ENCODE measurements at places on chromosomes 16 and 17.

DNA sequence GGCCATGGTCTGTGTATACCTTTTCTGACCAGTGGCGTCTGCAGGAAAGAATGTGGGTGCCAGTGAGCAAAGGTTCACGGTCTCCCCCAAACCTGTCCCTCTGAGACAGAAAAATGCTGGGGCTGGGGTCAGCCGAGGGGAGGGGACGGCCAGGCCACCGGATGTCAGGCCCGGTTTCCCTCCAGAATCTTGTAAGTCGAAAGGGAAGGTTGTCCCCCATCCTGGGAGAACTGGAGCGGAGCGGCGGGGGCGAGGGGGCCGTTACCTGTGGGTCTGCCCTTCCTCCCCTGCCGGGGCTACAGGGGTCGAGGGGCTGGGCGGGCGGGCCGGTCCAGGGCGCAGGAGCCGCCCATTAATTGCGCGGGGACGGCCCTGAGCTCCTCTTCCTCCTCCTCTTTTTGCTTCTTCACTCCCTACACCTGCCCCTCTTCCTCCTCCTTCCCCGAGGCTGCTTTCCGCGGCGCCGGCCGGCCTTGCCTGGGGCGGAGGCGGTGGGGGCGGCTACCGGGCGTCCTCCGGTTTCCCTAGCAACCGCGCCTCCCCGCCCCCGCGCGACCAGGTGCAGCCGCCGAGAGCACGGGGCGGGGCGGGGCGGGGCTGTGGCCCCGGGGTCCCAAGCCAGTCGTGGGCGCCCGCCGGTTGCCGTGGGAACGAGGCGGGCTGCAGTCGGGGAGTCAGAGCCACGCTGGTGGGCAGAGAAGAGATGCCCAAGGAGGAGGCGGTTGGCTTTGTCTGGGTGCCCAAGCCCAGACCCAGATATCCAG is at the start of gene MARCHF10:
MARCHF10 (minus strand) TSS at position 503 of the 764 bp plus-strand sequence. CDS start 6,579 bp downstream, outside the sequence.
- peak; percentile 61 for DNase-seq

DNA sequence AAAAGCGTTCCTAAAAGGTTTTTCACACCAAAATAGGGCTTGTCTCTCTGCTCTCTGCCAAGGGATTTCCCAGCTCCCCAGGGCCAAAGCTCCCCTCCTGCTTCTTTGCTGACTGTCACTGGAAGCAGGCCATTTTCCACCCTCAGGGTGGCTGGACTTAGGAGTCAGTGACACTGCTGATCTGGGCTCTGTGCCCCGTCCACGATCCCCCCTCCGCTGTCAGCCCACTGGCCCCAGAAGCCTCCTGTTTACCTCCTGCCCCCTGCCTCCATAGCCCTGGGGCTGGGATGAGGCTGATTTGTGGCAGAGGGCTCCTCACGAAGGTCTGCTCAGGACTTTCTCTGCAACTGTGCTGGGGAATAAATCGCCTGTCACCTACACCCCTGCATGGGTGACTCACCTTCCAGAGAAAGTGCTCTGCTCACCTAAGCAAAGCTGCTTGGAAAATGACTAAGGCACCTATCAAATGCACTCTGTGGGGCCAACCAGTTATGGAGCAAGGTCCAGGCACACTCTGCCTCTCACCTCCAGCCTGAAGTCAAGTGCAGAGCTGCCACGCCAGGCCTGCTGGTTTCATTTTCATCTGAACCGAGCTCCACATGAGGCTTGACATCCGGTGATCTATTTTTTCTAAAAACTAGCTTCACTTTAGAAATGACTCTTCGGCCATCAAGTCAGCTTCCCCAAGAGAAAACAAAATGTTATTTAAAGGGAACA is 4.9 kb downstream of the MAP3K14 start:
- DNase-seq: peak; percentile 68

GRCh38 chr17:76540381-76541300 is 797 bp downstream of the PRCD start:
- peak; percentile 24 for DNase-seq

GRCh38 chr16:79982361-79982760 is 381.8 kb upstream of the MAF start:
- no peak for DNase-seq
